ENCODE measurements at places on chromosomes 6 and 20. TPM values are rescaled to one million over a fixed set of nuclear protein-coding genes. Genes with fewer than 3 reads are reported as not detected.

Gene EYA4
- 14.4 TPM for polyA plus RNA-seq

Gene ESR1
- polyA plus RNA-seq, result not detected

Gene DEFB132
- polyA plus RNA-seq, result not detected

Gene EIF2S2
- polyA plus RNA-seq, result 150 TPM

Gene PTCRA
- not detected for polyA plus RNA-seq

Gene CDK5RAP1
- 40.4 TPM for polyA plus RNA-seq

Gene FAM162B
- polyA plus RNA-seq, result not detected

Gene CTCFL
- 0.03 TPM for polyA plus RNA-seq

Gene SLC16A10
- polyA plus RNA-seq, result 0.44 TPM

GRCh38 chr6:106181664-106182418 is 95.7 kb downstream of the PRDM1 start:
- DNase-seq, result peak; percentile 17

DNA sequence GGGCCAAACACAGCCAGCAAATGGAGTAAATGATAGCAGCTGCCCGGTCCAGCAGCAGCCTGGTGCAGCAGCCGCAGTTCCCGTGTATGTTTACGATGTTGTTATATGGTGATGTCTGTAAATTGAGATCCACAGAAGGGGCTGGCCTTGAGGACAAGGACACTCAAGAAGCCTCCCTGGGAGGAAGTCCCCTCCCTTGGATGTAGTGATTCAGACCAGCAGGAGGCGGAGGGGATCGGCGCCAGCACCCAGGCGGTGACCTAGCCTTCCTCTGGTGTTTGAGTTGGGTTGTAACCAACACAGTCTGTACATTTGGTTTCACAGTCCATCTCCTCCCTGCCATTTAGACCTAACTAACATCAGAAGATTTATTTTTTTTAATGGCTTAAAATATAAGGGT is 187.8 kb downstream of the SYNDIG1 start:
- DNase-seq, result peak; percentile 38

DNA sequence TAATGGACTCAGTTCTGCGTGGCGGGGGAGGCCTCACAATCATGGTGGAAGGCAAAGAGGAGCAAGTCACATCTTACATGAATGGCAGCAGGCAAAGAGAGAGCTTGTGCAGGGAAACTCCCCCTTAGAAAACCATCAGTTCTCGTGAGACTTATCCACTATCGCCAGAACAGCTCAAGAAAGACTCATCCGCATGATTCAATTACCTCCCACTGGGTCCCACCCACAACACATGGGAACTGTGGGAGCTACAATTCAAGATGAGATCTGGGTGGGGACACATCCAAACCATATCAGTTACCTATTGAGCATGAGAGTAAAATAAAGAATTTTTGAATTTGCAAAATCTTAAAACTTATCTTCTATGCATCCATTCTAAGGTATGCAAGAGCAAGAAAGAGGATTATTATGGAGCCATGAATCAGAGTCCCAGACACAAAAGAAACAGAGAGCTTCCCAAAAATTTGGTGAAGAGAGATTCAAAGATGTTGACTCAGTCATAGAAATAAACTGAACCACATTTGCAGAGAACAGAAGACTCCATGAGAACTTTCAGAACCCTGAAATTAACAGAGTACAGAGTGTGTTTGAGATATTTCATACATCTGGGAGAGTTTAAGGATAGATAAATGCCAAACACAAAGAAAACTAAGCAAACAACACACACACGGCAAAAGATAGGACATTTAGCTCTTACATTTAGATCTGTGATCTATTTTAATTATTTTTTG is 17.1 kb upstream of the MOXD1 start:
- DNase-seq, result no peak

GRCh38 chr6:85136310-85136709 is 313.6 kb upstream of the NT5E start:
- DNase-seq, result peak; percentile 4

GRCh38 chr6:166636191-166636933 is 9.3 kb upstream of the RPS6KA2 start:
- DNase-seq, result no peak

DNA sequence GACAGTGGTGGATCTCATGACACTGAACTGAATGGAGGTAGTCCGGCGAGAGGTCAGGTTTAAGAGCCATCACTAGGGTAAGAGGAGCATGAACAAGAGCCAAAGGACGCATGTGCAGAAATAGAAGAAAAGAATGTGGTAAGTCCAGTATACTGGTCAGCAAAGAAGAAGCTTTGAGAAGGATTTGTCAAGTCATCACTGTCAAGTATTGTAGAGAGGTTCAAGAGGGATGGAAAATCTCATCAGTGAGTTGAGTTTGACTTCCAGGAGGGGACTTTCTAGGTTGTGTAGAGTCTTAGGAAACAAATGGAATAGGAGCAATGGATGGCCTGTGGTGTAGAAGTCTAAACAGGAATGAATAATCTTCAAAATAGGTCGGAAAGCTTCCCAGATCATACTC is 161.8 kb downstream of the BTBD3 start:
- DNase-seq, result no peak

- DNase-seq, result no peak
Observed at GRCh38 chr20:49985617-49986016, 2.8 kb downstream of the SNAI1 start.

GRCh38 chr6:31907158-31907813 is 5.4 kb upstream of the ZBTB12 start:
- peak; percentile 28 for DNase-seq

- DNase-seq, result peak; percentile 57
Observed at GRCh38 chr20:61886721-61887595, 178.7 kb downstream of the TAF4 start.

- DNase-seq, result no peak
Observed at GRCh38 chr6:53696341-53696740, 30.8 kb upstream of the KLHL31 start.

GRCh38 chr20:50533061-50533460 is 22.9 kb downstream of the PTPN1 start:
- no peak for DNase-seq

GRCh38 chr20:57573894-57574293 is 13.0 kb downstream of the PCK1 start:
- peak; percentile 23 for DNase-seq

GRCh38 chr6:38035478-38035877 is 216.0 kb downstream of the ZFAND3 start:
- DNase-seq, result no peak

GRCh38 chr6:20866935-20867703 is 332.9 kb downstream of the CDKAL1 start:
- DNase-seq, result no peak

DNA sequence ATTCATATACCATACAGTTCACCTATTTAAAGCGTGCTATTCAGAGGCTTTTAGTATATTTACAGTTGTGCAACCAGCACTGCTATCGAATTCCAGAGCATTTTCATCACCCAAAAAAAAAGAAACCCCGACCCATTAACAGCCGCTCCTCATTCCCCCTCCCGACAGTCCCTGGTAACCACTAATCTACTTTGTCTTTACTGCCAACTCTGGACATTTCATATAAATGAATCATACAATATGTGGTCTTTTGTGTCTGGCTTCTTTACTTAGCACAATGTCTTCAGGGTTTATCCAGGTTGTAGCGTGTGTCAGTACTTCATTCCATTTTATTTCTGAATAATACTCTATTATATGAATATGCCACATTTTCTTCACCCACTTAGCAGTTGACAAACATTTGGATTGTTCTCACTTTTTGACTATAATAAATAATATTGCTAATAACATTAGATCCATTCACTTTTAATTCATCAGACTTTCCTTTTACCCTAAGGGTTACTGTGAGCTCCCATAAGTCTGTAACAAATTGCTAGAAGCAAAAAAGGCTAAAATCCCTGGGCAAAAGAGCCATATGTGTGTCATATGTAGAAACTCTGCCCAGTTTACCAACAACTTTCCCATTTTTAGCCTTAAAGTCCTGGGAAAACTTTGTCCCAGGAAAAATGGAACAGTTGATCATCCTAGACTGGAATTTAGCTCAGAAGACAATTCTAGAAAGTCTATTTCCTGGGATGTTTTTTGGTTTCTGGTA is 23.2 kb upstream of the ROS1 start:
- peak; percentile 31 for DNase-seq

DNA sequence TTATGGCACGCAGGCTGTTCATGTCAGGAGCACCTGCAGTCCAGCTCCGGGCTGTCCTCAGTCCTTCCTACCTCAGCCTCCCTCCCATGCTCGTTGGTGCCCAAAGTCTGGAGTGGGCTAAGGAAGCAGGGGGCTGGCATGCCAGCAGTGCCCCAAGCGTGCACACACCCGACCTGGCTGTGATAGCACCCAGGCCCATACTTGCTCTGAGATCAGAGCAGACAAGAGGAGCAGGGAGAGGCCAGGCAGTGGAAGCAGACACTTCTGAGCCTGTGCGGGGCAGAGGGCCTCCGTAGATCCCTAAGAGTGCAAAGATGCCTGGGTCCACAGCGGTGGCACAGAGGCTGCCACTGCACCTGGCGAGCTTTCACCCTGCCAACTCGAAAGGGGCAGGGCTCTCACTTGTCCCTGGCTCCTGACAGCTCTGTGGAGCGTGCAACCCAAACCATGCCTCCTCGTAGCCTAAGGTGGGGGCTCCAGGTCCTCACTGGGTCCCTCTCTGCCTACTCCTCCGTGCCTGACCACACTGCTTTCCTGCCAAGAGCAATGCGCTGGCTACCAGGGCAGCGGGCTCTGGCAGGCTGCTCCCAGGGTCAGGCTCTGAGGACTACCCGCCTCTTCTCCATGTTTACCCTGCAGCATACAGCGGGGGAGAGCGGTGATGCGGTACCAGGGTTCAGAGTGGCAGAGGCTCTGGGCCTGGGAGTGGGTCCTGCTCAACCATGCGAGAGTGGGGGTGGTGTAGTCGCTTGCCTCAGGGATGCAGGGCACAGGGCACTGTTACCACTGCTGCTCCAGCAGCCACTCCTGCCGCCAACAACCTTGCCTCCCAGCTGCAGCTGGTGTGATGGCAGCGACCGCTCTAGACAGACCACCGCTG is 59.5 kb downstream of the MANEA start:
- no peak for DNase-seq

GRCh38 chr20:49513517-49513916 is 31.0 kb upstream of the KCNB1 start:
- no peak for DNase-seq

DNA sequence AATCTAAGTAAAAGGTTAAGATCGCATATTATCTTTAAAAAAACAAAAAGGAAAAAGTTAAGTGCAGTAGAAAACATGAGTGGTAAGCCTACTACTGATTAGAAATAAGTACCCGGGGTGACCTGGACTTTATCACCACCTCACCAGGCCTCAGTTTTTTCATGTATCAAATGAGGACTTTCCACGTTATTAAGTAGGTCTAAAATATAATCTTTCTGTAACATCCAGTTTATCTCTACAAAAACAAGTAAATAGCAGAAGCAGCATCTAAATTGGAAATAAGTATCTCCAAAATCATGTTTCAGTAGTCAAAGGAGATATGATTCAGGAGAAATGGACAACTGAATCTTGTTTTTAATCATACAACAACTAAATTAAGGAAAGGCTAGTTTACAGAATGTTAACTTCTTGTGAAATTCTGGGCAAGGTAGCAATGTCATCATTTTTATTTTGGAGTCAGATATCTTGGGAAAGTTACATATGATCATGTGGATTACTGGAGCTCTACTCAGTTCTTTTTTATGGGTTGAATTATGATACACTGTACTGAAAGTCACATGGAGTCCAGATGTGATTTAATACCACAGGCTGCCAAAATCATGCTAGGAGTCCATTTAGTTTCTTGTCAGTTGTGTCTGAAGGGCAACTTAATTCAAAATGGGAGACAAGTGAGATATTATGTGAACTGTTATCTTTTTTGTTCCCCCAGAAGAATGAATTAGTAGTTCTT is 114.7 kb upstream of the PRL start:
- no peak for DNase-seq

DNA sequence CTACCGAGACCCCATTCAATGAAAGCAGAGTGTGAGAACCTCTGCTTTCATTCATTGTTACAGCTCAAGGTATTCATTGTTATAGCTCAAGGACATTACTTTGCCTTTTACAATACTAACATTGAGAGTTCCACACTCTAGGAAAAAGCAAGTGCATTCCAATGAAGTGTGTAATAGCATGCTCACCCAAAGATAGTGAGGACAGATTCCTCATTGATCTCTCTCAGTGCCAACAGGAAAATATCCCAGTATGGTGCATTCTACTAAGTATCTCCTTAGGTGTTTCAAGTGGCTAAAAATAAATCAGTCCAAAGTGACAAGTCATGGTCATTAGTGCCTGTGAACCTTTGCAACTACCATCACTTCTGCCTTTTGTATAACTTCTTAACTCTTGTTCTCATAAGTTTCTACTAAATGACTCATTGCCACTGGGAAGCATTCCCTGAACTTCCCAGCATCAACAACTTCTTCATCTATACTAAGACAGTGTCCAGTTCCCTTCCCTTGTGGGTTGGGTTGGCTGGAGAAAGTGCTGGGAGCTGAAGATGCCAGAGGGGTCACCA is 140.7 kb upstream of the STXBP5 start:
- no peak for DNase-seq

DNA sequence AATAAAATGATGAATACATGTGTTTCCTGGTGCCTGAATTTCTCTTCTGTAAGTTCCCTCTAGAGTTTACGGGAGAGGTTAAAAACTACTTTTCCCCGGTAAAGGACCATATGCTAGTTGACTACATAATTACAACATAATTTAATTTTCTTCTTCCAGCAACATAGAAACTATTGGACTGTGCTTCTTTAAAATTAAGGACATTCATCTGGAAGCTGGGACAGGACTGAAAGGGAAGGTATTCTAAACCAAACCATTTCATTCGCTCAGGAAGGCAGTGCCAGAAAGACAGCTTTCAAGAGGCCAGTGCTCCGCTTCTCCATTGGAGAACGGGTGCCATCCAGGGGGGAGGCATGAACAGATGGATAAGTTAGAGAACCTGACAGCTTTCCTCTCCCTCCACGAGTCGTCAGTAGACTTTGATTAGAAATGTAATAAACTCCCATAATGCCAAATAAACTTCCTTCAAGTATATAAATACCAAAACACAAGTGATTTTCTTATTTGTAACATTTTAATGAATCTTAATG is 458.0 kb upstream of the SOX4 start:
- DNase-seq, result no peak

DNA sequence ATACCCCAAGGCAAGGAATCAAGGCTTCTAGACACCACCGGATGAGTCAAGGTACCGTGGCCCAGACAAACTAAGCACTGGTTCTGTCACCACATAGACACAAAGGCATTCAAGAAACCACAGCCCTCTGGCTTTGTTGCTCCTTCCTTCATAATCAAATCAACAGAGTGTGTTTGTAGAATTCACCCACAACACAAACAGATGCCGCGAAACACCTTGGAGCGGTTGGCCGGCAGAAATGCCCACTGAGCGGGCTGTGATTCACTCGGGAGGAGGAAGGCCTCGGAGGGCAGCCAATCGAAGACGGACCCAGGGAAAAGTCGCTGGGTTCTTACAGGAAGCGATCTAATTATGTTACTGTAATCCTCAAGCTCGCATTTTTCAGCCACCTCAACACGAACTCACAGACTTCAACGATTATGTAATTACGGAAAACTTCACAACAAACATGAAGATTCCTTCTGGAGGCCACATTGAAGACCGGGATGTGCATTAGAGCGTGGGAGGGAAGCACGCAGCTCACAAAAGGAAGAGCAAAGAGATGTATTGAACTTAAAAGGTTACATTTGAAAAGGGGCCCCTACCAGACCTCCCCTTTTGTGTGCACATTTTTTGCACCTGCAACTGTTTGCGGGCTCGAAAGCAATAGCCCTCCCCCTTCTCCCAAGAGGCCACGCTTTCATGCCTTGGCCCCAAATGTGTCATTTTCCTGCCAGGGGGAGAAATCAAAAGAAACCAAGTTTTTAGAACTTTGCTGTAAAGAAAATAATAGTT is 184.7 kb upstream of the PREP start:
- DNase-seq, result peak; percentile 32

- DNase-seq, result no peak
Observed at GRCh38 chr6:107196152-107196551, 80.8 kb upstream of the BEND3 start.
